ENCODE measurements at places on chromosomes 1 and 21.
A peak's percentile ranks its signal among the peaks of the same experiment; 100 is the strongest.

- no peaks in the 10 kb centered on the region for H3K36me3 ChIP-seq
- H3K4me1 ChIP-seq: no peaks in the 10 kb centered on the region
- H3K4me3 ChIP-seq: no peak overlapping the region
- H3K27me3 ChIP-seq: no peaks in the 10 kb centered on the region
Measured at GRCh38 chr1:118947790-118948189, 40.4 kb downstream of the TBX15 start.

- H3K27ac ChIP-seq: no peak overlapping the region
- no peak overlapping the region for H3K4me3 ChIP-seq
- H3K4me1 ChIP-seq: no peaks in the 10 kb centered on the region
- H3K36me3 ChIP-seq: no peaks in the 10 kb centered on the region
- peaks cover 5% of the 10 kb centered on the region for H3K27me3 ChIP-seq
- no peak for DNase-seq
Measured at GRCh38 chr1:113247355-113247754, 143.0 kb upstream of the MAGI3 start.

DNA sequence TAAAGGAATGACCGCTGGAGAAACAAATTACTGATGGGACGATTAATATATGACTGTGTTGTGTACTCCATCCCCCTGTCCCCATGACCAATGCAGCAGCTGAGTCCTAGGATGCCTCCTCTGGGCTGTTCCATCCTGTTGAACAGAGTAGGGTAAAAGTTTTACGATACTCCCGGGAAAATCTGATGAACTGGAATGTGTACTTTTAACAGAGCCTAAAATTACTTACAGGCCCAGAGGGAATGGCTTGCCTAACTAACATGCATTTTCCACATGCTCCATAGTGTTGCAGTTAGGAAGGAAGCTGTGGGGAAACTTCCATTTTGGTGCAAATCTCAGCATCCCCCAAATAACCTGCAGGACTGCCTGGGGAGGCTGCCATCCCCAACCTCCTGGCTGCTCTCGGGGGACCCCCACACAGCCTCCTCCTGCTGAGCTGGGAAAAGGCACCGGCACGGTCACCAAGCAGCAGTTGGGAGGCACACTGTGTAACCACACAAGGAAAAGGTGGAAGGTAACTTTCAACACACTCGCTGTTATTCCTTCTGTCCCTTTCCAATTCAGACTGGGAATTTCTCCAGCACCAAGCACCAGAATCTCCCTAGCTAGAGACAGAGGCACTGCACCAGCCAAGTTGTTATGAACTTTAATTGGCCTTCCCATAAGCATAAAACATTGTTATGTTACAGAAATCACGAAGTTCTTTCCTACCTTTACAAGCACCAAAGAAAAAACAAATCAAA, 97.2 kb downstream of the BCAR3 start:
- H3K4me1 ChIP-seq: peaks cover 9% of the 10 kb centered on the region
- no peaks in the 10 kb centered on the region for H3K27me3 ChIP-seq
- H3K4me3 ChIP-seq: no peak overlapping the region
- DNase-seq: no peak

DNA sequence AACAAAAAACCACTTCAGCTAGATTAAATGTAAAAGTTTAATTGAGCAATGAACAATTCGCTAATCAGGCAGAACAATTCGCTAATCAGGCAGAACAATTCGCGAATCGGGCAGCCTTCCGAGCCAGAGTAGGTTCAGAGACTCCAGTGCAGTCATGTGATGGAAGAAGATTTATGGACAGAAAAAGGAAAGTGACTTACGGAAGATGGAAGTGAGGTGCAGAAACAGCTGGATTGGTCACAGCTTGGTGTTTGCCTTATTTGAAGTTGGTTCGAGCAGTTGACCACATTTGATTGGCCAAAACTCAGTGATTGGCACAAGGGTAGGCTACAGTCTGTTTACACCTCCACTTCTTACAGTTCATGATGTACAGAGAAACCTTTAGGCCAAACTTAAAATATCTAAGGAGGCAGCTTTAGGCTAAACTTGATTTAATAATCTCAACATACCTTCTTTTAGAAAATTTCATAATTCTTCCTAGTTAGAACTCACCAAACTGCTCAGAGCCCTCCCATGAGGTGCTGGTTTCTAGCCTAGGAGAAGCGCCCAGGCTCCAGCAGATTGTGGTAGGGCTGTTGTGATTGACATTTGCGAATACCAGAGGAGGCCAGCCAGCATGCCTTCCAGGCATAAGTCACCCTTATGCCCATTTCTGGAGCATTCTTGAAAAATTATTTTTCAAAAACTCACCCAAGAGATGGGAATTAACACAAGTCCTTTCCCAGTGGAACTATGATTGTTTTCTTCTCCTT, 22.8 kb upstream of the KCNC4 start:
- H3K36me3 ChIP-seq: no peaks in the 10 kb centered on the region
- H3K4me1 ChIP-seq: no peaks in the 10 kb centered on the region
- peaks cover 18% of the 10 kb centered on the region for H3K27me3 ChIP-seq

DNA sequence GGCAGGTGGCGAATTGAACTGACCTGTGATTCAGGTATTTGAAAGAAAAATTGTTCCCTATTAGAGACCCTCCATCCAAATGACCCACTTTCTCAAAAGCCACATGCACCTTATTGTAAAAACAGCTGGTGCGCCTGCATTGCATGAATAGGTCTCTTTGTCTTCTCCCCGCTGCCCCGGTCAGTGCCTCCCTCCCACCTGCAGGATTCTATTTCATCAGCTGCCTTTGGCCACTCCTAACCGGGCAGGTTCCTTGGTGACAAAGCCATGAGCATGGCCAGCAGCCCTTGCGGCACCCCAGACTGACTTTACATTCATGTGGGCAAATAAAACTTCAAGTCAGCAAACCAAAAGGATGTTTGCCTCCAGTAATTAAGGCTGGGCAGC, 6.4 kb downstream of the TMPRSS3 start:
- peak overlapping the region; percentile 75 for H3K27ac ChIP-seq
- peaks cover 16% of the 10 kb centered on the region for H3K36me3 ChIP-seq
- H3K4me1 ChIP-seq: peaks cover 53% of the 10 kb centered on the region

- peaks cover 38% of the 10 kb centered on the region for H3K36me3 ChIP-seq
- no peak for DNase-seq
- peaks cover 33% of the 10 kb centered on the region for H3K4me1 ChIP-seq
- H3K4me3 ChIP-seq: no peak overlapping the region
Measured at GRCh38 chr1:185402930-185403329, 85.9 kb upstream of the IVNS1ABP start.

- H3K36me3 ChIP-seq: no peaks in the 10 kb centered on the region
- peaks cover 53% of the 10 kb centered on the region for H3K27me3 ChIP-seq
- no peak for DNase-seq
- H3K27ac ChIP-seq: no peak overlapping the region
- H3K4me3 ChIP-seq: no peak overlapping the region
- H3K4me1 ChIP-seq: no peaks in the 10 kb centered on the region
Measured at GRCh38 chr1:24297187-24297851, 21.8 kb upstream of the GRHL3 start.

- peak overlapping the region; percentile 90 for H3K27ac ChIP-seq
- H3K4me3 ChIP-seq: peak overlapping the region; percentile 92
- H3K27me3 ChIP-seq: peaks cover 3% of the 10 kb centered on the region
- peaks cover 19% of the 10 kb centered on the region for H3K4me1 ChIP-seq
- DNase-seq: no peak
Measured at GRCh38 chr1:28370239-28371009, 884 bp downstream of the PHACTR4 start.

GRCh38 chr1:183720028-183720427, 66.9 kb upstream of the APOBEC4 start:
- H3K4me1 ChIP-seq: no peaks in the 10 kb centered on the region
- H3K36me3 ChIP-seq: no peaks in the 10 kb centered on the region
- no peak for DNase-seq
- H3K4me3 ChIP-seq: no peak overlapping the region
- H3K27ac ChIP-seq: no peak overlapping the region

- H3K4me1 ChIP-seq: no peaks in the 10 kb centered on the region
- no peak overlapping the region for H3K27ac ChIP-seq
- DNase-seq: no peak
- no peaks in the 10 kb centered on the region for H3K27me3 ChIP-seq
- H3K36me3 ChIP-seq: no peaks in the 10 kb centered on the region
Measured at GRCh38 chr1:241074507-241074906, 282.5 kb downstream of the RGS7 start.

- H3K27ac ChIP-seq: no peak overlapping the region
- no peak for DNase-seq
Measured at GRCh38 chr1:77655431-77655974, 27.0 kb downstream of the ZZZ3 start.

DNA sequence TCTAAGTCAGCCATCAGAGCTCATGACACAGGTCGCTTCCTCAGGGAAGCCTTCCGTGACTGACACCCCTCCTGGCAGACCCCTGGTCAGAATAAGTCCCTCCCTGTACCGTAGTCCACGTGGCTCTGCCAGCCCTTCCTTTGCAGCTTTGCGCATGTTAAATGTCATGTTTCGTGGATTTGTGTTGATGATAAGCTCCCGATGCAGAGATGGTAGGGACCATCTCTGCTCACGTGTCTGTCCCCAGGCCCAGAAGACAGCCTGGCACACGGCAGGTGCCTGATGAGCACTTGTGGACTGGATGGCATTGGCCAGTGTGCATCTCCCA, 75.9 kb downstream of the DHRS3 start:
- H3K4me3 ChIP-seq: no peak overlapping the region
- peaks cover 12% of the 10 kb centered on the region for H3K36me3 ChIP-seq
- peaks cover 6% of the 10 kb centered on the region for H3K4me1 ChIP-seq
- H3K27me3 ChIP-seq: no peaks in the 10 kb centered on the region

- no peaks in the 10 kb centered on the region for H3K4me1 ChIP-seq
- peaks cover 9% of the 10 kb centered on the region for H3K27me3 ChIP-seq
- no peak overlapping the region for H3K27ac ChIP-seq
- peak; percentile 61 for DNase-seq
- H3K36me3 ChIP-seq: no peaks in the 10 kb centered on the region
Measured at GRCh38 chr1:61588736-61589672, 135.9 kb downstream of the TM2D1 start.

GRCh38 chr1:2590233-2591141, 3.9 kb downstream of the PRXL2B start:
- H3K27me3 ChIP-seq: no peaks in the 10 kb centered on the region
- H3K27ac ChIP-seq: no peak overlapping the region
- H3K4me1 ChIP-seq: peaks cover 5% of the 10 kb centered on the region

- no peaks in the 10 kb centered on the region for H3K27me3 ChIP-seq
- peaks cover 14% of the 10 kb centered on the region for H3K36me3 ChIP-seq
- H3K4me3 ChIP-seq: no peak overlapping the region
- H3K27ac ChIP-seq: no peak overlapping the region
- H3K4me1 ChIP-seq: peaks cover 14% of the 10 kb centered on the region
Measured at GRCh38 chr1:156468693-156469345, 31.8 kb downstream of the MEF2D start.

DNA sequence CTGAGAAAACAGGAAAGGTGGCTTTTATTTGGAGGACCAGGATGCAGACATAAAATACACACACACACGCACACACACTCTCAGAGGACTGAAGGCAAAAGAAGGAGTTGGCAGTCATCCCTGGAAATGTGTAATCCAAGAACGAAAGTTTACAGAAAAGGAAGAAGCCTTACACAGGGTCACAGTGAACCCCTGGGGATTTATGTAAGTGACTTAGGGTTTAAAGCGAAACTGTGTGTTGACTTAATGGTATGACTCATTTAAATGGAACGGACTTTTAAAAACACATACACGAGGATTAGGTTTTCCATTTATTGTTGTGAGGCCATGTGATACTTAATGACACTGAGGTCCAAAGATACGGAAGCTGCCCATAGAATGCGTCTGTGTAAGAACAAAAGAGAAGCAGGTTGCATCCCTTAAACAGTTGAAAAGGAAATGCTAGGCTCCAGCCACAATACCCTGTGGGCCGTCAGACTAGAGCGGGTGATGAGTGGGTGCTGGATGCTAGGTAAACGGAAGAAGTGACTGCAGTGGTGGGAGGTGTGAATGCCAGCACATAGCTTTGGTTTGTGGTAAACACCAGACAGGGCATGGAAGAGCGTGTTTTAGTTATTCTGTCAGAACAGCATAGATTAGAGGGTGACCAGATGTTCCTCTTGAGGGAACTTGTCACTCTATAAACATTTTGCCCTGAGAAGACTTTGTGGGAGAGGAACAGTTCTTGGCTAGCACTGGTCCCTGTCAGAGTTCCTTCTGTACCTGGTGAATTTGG, 21.6 kb upstream of the BCL10 start:
- H3K27me3 ChIP-seq: peaks cover 39% of the 10 kb centered on the region
- H3K36me3 ChIP-seq: no peaks in the 10 kb centered on the region
- H3K4me1 ChIP-seq: peaks cover 15% of the 10 kb centered on the region
- peak; percentile 41 for DNase-seq

DNA sequence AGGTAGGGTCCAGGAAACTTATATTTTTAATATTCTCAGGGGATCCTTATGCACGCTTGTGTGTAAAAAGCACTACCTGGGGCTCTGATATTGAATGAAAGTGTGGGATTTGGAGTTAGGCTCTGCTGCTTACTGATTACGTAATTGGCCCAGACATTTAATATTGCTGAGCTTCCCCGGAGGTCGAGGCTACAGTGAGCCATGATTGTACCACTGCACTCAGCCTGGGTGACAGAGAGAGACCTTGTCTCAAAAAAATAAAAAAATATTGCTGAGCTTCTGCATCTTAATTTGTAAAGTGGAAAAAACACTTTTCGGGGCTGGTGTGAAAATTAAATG, 62.2 kb upstream of the KIF26B start:
- no peak for DNase-seq
- no peaks in the 10 kb centered on the region for H3K4me1 ChIP-seq
- H3K36me3 ChIP-seq: no peaks in the 10 kb centered on the region
- H3K4me3 ChIP-seq: no peak overlapping the region
- no peak overlapping the region for H3K27ac ChIP-seq
